HuH-7 (cell line): ENCODE measurements at places on chromosomes 3 and 15.

DNA sequence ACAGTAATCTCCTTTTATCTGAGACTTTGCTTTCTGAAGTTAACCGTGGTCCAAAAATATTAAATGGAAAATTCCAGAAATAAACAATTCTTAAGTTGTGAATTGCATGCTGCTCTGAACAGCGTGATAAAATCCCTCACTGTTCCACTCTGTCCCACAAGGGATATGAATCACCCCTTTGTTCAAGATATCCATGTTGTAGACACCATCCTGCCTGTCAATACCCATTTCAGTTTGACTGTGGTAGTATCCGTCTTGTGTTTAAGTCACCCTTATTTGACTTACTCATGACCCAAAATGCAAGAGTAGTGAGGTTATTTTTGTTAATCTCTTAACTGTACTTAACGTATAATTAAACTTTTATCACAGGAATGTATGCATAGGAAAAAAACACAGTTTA lies 435.0 kb downstream of the SHQ1 start:
- no peak for DNase-seq

DNA sequence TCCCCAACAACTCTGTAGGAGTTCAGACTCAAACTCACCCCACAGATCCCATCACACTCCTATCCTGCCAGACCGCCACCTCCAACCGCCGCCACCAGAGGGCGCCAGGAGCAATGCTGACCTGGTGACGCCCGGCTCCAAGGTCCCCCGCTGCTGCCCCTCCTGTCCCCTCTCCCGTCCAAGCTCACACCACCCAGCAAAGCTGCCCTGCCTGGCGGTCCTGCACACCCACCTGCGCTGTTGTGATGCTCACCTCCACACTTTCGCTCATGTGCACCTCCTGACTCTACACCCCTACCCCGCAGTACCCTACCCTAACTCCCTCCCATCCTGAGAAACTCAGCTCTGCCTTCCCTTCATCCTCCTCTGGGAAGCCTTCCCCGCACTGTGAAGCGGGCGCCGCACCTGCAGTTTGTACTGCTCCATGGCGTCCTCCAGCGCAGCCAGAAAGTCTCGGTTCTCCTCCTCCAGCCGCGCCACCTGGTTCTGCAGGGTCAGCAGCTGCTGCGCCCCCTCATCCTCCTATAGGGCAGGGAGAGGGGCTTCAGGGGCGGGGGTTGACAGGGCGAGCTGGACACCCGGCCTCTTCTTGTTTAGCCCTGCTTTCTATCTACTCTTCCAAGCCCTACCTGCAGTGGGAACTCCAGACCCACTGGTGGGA lies 7.9 kb downstream of the KIF7 start:
- peak; percentile 99 for DNase-seq

DNA sequence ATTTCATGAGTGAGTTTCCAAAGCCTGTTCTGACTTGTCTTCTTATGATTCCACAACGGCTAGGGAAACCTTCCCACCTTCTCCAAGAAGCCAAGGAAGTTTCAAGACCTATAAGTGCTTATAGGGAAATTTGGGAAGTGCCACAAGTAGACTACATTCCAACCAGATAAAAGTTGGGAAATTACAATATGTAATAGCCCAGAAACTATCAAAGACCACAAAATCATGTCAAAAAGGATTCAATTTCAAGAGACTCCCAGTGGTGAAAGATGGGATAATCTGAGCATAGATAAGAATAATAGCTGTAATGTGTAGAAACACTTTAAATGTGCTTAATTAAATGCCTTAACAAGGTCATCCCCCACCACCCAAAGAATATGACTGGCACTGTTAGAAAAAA lies 169.2 kb upstream of the SLC2A2 start:
- no peak for DNase-seq

- DNase-seq = no peak
Measured at GRCh38 chr3:171481011-171481410, 20.8 kb upstream of the TNIK start.

- no peak for DNase-seq
Measured at GRCh38 chr3:67648701-67649100, 5.7 kb downstream of the SUCLG2 start.

DNA sequence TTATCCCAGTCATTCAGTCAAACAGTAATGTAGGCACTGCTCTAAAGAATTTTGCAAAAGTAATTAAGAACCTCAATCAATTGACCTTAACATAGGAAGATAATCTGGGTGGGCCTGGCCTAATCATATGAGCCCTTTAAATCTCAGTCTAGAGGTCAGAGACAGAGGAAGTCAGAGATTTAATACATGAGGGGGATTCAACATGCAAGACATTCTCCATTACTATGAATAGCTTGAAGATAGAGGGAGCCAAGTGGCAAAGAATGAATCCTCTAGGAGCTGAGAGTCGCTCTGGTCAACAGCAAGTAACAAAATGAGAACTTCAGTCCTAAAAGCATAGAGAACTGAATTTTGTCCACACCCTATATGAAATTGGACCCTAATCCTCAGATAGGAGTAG lies 39.0 kb upstream of the MBNL1 start:
- DNase-seq = no peak

GRCh38 chr3:19046440-19046839 lies 101.9 kb upstream of the KCNH8 start:
- peak; percentile 7 for DNase-seq

DNA sequence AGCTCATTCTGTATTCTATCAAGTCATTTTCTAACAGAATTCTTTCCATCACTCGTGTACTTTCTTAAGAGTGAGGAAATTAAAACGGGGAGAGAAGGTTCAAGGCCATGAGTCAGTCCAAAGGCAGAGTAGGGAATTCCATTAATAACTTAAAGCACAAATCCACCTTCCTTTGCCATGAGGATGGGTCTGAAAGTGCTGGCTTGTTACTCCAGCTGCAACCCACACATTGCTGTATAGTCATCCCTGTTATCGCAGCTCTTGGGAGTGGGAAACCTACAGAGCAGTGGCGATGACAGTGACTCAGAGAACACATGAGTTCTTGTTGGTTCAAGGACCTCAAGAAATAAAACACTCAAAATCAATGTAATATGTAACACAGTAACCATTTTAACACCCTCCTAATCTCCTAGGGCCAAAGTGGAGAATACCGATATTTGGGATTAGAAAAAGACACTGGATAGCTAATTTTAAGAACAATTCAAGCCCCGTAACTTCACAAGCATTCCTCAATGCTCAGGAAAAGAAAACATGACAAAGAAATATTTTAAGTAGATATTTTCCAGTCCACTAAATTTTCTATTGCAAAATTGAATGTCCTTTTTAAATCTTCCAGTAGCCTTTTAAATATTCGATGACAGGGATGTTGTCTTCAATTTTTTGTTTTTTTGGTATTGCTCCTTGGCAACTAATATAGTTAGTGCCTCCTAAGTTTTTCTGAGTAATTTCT lies 179.9 kb upstream of the THBS1 start:
- DNase-seq = no peak

DNA sequence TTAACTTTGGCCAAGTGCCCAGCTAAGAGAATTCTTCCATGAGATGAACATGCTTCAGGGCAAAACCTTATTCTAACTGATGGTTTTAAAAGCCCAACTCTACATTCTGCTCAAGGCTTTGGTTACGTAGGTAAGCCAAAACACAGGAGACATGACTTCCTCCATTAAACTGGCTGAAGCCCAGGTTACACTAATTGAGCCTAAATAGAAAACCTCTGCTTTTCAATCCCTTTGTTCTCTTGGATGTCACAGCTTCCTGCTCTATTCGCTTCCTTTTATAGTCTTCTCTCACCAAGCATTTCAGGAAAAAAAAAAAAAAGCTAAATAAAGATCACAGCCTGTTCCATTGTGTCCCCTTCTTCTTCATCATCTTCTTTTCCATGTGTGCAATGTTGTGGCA lies 420.4 kb downstream of the TIGIT start:
- DNase-seq = no peak

DNA sequence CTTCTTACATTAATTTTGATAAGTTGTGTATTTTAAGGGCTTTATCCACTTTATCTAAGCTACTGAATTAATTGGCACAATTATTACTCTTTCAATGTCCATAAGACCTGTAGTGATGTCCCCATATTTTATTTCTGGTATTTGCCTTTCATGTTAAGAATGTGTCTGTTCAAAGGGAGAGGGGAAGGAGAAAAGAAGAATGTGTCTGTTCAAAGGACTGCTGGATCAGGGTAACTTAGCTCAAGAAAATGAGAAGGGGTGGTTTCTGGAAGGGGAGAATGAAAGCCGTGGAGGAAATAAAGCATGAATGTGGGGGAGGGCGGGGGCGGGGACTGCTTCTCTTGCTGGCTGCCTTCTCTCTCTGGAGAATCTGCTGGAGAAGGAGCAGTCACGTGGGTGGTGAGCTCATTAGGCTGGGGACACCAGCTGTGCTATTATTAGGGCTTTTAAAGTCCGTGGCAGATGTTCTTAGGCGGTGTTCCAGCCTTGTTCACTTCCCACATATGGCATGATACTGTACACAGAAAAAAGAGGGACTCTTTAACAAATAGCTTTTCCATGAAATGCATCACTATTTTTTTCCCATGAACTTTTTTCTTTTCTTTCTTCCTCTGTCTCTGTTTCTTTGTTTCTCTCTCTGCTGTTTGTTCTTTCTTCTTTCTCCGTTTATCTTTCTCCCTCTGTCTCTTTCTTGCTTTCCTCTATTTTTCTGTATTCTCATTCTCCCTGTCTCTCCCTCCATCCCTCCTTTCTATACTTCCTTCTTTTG lies 63.7 kb upstream of the ULK4 start:
- DNase-seq = peak; percentile 46

GRCh38 chr15:36428102-36428845 lies 151.2 kb upstream of the CDIN1 start:
- no peak for DNase-seq

DNA sequence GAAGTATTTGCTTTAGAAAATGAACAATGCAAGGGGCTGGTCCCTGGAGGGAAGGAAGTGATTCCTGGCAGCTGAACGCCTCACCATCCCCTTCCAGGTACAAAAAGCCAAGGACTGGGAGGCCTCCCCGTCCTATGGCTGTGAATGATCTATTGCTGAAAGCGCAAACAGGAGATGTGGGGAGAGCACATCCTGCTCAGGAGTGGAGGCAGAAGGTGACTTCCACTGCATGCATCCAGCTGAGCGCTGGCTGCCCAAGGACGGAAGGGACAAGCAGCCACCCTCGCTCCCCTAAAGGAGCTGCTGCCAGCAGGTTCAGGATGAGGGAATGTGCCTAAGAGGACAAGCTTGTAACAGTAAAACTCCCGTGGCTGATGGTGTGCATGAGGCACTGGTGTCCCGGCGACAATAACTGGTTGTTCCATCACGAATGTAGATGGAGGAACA lies 41.4 kb downstream of the ABTB1 start:
- DNase-seq = no peak

- DNase-seq = no peak
Measured at GRCh38 chr3:23754215-23754614, 51.5 kb upstream of the UBE2E1 start.

DNA sequence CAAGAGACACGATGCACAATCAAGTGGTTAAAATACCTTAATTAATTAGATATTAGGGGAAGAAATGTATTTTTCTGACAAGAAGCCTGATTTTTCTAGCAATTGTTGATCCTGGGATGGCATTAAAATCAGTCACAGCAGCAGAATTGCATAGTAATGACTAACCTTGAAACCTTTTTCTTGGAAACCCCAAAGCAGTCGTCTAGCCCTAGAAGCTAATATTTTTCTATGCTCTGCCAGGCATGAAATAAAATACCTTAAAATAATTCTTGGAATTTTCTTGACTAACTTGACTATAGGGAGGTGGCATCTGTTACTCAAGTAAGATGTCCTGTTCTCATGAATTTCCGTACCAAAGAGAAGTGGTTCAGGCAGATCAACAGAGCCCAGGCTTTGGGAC lies 204.1 kb downstream of the THRB start:
- DNase-seq = no peak

DNA sequence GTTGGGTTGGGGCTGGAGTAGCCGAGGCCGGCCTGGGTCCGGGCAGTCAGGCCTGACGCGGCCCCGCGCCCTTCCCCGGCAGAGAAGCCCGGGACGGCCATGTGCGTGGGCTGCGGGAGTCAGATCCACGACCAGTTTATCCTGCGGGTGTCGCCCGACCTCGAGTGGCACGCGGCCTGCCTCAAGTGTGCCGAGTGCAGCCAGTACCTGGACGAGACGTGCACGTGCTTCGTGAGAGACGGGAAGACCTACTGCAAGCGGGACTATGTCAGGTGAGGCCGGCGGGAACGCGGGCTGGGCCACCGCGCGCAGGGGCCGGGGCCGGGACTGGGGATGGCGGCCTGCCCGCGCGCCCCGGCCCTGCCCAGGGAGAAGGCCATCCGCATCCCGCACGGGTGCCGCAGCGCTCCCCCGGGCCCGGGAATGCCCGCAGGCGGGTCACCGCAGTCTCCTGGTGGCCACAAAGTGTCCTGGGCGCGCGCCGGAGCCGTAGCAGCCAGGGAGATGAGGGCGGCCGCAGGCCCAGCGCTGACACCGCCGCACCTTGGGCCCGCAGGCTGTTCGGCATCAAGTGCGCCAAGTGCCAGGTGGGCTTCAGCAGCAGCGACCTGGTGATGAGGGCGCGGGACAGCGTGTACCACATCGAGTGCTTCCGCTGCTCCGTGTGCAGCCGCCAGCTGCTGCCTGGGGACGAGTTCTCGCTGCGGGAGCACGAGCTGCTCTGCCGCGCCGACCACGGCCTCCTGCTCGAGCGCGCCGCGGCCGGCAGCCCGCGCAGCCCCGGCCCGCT lies 1.3 kb downstream of the ISL2 start:
- DNase-seq = no peak

GRCh38 chr15:74769463-74770025 lies 12.3 kb upstream of the CSK start:
- DNase-seq = no peak

- no peak for DNase-seq
Measured at GRCh38 chr15:81660976-81661375, 287.0 kb upstream of the TMC3 start.

DNA sequence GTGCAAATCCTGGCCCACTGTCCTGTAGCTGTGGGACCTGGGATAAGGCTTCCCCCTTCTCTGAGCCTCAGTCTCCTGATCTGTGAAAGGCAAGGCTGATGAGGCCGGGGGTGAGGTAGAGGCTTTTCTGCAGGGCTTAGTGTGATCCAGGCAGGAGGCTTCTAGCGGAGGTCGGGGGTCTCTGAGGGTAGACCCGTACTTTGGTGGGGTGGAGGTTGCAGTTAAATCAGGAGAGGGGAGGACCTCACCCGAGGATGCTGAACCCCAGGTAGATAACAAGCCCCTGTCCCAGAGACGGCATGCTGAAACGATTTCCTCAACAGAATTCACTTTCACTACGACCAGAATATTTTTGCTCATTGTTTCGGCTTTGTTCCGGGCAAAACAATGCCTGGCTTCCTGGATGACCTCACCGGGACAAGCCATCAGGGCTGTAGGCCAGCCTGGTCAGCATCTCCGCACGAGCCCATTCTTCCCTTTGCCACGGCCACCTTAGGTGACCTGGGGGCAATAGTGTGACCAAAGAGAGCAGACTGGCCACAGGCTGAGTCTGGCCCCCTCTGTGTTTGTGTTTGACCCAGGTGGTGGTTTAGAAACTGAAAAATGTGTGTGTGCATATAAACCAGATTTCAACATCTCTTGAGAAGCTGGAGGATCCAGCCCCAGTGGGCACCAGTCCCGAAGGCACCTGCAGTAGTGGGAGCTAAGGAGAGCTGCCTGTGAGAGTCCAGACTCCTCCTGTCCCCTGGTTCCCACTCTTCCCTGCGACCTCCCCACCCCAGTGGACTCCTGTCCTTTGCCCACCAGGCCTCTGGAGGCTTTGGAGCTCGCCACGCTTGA lies 33.0 kb downstream of the SLC6A6 start:
- DNase-seq = no peak

GRCh38 chr3:18725668-18726407 lies 300.7 kb upstream of the SATB1 start:
- DNase-seq = no peak
